Stimulated activated CD4-positive, alpha-beta T cell treated with anti-CD3 and anti-CD28 coated beads, Interleukin-15, amount 100 ng/mL, for 1 hour (primary cell): ENCODE measurements at places on chromosomes 12 and 14.

GRCh38 chr12:10721651-10722501 is 1.2 kb downstream of the YBX3 start:
- DNase-seq, result peak; percentile 21

GRCh38 chr14:103879570-103880347 is 32.4 kb upstream of the PPP1R13B start:
- DNase-seq, result no peak

DNA sequence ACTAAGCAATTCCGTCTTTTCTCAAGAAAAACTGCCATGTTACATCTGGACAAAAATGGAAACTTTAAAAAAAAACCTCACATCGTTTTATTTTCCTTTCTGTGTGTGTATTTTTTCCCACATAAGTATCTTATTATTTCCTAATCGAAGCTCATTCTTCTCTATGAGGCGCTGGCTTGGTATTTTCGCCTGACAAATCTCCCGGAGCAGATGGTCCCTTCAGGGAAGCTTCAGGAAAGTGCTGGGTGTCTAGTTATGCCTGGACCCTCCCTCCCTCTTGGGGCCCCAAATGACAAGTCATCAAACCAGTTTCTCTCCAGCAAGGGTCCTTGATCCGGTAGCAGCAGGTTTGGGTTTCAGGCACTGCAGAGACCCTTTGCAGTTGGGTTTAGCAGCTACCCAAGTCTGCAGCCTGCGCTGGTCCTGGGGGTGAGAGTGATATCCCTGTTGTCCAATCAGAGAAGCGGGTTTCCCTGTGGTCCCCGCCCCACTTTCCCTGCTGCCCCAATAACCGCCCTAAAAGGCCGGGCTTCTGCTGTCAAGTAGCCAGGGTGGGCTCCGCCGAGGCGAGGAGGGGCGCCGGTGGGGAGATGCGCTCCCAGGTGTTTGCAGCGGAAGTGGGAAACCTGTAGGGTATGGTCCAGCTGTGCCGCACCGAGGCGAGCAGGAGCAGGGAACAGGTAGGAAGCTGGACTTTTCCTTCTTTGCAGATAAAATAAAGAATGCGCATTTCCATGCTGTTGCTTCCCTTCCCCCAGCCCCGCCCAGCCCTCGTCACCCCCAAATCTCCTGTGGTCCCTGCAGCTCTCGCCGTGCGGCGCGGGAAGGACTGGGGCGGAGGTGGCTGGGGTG is at the start of gene CNTN1:
Gene CNTN1 (plus strand): TSS at position 527 of the 852 bp plus-strand sequence.
- no peak for DNase-seq

- DNase-seq, result no peak
Measured at GRCh38 chr12:47111392-47111778, 31.6 kb upstream of the AMIGO2 start.

- DNase-seq, result no peak
Measured at GRCh38 chr14:49975276-49975675, 82.4 kb downstream of the ARF6 start.

DNA sequence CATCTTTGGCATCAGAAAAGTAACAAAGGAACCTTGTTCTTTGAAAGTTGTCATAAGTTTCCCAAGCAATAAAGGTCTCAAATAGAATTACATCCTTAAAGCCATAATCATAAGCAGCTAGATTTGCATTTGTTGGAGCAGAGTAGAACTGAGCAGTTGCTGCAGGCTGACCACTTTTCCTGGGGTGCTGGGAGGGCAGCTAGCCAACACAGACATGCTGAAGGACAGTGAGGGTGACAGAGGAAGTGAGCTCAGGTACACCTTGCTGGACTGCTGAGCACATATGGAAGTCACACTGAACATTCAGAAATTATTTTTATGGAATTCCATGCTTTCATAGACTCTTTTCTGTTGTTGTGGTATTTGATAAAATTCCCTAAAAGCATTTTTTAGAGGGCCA is 66.2 kb downstream of the MARK3 start:
- DNase-seq, result no peak

GRCh38 chr14:21734457-21735074 is 60.9 kb upstream of the OR4E1 start:
- no peak for DNase-seq

GRCh38 chr14:79544698-79545070 is 666.6 kb downstream of the DIO2 start:
- DNase-seq, result no peak

DNA sequence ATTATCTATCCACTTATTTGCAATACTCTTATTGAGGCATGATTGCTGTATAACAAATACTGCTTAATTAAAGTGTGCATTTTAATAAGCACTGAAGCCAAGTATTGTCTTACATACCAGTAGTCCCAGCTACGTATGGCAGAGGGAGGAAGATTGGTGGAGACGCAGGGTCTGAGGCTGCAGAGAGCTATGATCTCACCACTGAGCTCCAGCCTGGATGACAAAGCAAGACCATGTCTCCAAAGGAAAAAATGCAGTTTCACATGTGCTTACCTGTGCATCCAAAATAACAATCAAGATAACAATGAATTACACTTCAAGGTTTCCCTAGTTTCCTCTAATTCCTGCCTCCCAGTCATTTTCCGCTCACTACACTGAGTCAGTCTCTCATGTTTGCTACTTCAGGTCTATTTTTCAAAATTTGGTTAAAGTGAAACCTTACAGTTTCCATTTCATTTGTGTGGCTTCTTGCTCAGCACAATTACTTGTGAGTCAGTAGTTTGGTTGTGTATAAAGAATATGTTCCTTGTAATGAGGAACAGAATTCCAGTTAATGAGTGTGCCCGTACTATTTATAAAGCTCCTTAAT is 1250.1 kb downstream of the TMEM121 start:
- DNase-seq, result no peak

GRCh38 chr12:58765076-58765475 is 155.2 kb downstream of the LRIG3 start:
- DNase-seq, result no peak

- DNase-seq, result no peak
Measured at GRCh38 chr14:49303946-49304516, 282.1 kb downstream of the RPS29 start.

- DNase-seq, result no peak
Measured at GRCh38 chr12:109014984-109015765, 5.7 kb downstream of the SVOP start.

DNA sequence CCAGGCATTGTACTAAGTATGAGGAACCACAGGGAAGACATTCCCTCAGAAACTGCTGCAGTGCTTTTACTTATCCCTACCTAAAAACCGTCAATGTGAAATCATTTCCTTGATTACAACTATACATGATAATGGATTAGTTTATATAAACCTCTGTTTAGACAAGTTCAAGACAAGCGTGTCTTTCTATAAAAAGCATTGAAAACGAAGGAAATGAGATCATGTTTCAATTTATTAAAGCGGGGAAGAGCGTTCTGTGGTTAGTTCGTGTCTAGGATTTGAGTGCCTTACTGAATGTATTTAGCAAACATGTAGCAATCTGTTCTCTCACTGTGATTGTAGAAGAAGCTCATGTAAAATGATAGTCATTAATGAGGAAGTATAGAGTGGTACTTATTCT is 37.5 kb downstream of the GALC start:
- DNase-seq, result no peak

DNA sequence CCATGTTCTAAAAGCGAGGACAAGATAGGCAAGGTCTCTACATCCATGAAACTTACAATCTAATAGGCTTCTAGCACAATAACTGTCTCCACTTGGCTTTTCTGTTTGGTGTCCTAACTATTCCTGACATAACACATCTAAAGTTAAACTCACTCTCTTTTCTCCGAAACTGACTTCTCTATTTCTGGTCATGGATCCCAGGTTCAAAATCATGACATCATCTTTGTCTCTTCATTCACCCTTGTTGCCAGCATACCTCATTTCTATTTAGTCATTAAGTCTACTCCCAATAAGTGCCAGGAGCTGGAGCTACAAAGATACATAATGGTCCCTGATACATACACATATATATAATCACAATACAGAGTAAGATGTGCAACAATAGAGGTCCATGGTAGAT is 53.9 kb upstream of the CEP83 start:
- no peak for DNase-seq

DNA sequence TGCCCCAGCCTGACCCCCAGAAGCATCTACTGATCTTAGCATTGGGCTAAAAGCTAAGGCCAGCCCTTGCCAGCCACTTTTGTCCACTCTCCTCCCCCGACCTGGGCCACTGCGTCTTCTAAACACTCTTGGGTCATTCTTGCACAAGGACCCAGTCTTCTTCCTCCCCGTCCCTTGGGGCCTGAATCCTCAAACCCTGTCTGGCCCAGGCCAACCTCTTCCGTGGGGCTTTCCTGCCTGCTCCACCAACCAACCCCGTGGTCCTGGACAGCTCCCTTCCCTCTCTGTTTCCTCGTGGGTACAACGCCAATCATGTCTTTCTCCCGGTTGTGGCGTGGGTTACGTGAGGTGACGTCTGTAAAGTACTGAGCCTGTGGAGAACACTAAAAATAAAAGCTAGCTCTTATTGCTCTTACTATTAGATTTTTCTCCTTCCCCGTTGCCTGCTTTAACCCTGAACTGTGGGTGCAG is 21.5 kb downstream of the FAM222A start:
- DNase-seq, result no peak

GRCh38 chr12:2251526-2252209 is 198.9 kb downstream of the CACNA1C start:
- DNase-seq, result no peak

- no peak for DNase-seq
Measured at GRCh38 chr12:50533203-50533584, 28.4 kb downstream of the DIP2B start.

DNA sequence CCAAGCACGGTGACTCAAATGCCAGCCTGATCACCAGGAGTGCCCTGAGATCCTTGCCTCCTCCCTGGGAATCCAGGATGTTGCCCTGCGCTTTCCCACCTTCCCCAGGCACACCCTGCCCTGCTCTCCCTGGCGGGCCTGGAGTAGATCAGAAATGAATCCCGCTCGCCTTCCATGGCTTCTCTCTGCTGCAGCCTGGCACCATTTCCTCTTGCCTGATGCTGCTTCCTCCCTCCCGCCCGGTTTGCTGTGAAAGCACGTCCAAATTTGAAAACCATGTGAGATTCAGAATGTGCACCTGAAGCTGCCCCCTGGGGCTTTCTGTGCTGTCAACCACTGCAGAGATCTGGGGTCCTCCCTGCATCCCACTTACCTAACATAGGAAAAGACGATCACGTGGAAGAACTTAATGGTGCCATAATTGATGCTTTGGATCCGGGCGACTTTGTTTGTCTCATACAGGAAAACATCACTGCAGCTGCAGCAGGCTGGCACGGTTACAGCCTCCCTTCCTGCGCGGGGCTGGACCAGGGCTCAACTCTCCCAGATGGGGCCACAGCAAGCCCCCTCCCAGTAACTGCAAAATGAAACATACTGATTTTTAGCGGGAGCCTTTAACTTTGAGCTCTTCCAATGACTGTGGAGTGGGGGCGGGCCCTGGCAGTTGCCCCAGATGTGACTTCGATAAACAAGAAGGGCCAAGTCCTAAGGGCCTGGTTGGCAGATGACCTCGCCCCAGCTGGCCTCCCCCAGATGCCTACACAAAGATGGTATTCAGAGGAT is 24.9 kb upstream of the C12orf76 start:
- DNase-seq, result no peak

DNA sequence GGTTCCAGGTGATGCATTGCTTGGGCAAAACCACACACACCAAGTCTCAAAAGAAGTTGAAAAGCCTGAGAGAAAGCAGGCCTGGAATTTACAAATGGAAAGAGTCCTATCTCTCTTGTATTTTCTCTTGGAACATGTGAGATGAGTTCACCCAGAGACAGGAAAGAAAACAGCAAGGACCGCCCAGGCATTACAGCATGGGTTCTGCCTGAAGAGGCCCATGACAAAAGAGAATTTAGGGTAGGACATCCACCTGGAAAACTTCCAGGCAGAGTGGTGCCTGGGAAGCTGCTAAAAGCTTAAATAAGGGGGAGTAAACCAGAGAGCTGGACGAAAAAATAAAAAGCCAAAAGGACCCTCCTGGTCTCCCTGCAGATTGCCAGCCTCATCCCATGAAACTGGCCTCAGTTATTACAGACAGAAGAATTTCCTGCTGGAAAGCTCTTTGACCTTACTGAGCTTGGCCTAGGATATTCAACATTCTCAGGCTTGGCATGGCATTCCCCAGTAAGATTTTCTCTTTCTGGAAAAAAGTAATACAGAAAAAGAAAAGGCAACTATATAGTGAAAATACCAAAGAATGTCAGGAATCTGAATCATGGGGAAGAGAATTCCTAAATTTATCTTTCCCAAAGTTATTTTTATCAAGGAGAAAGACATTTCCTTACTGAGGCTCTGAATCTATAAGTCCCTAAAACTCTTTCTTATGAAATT is 121.3 kb upstream of the NUDT4 start:
- no peak for DNase-seq

- DNase-seq, result no peak
Measured at GRCh38 chr14:94752591-94753436, 17.1 kb downstream of the GSC start.

- no peak for DNase-seq
Measured at GRCh38 chr12:90062799-90063198, 354.2 kb upstream of the ATP2B1 start.

DNA sequence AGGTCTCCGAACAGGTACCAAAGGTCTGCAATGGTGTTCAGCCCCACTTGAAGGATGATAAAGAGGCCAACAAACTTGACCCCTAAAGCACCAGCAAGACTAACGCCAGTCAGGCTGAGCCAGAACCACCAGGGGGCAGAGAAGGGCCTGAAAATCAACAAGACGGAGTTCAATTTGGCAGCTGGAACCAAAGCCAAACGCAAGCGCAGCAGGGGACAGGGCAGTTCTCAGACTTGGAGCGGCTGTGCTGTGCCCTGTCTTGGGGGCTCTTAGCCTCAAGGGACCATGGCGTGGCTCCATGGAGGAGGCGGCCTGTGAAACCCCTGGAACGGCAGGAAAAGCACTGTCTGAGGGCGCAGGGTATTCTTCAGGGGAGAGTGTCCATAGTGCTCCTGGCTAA is 19.6 kb downstream of the POMT2 start:
- DNase-seq, result peak; percentile 30

DNA sequence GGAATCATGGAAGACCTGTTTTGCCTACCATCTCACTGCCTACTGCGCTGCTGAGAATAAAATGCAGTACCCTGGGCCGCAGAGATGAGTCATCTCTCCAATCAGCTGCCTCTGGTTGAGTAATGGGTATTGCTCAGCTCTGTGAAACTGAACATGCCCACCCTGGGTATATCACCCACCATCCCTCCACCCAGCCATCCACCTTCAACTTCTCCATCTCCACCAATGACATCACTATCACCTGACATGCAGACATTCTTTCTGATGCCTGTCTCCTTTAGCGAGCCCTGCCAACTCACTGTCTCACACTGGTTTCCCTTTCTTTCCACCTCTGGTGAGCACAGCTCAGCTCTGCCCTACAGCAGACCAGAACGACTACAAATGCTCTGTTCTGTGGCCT is 33.6 kb downstream of the E2F7 start:
- DNase-seq, result no peak
